SW 1271 (cell line): ENCODE measurements at places on chromosomes 2 and 18.

GRCh38 chr2:184562532-184562931, 35.8 kb upstream of the ZNF804A start:
- DNase-seq: no peak

DNA sequence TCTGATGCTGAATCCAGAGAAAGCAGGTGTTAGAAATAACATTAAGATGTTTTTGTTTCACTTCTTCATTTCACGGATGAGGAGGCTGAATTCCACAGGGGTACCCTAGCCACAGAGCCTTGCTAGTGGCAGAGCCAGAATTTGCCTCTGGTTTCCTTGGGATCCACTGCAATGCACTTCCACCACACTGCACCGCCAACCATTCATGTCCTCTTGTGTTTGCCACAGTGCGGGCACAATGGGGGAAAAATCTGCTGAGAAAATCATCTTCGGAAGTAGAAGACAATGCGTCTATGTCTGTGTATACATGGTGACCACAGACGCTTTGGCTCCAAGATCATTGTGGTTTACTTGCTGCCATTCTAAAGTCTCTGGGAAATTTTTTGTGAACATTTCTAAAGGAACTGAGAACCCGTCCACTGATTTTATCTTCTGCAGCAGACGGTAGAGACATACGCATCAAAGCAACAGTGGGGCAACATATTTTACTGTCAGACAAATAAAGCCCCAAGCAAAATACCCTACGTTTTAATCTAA, 14.9 kb downstream of the ICOS start:
- DNase-seq: no peak

DNA sequence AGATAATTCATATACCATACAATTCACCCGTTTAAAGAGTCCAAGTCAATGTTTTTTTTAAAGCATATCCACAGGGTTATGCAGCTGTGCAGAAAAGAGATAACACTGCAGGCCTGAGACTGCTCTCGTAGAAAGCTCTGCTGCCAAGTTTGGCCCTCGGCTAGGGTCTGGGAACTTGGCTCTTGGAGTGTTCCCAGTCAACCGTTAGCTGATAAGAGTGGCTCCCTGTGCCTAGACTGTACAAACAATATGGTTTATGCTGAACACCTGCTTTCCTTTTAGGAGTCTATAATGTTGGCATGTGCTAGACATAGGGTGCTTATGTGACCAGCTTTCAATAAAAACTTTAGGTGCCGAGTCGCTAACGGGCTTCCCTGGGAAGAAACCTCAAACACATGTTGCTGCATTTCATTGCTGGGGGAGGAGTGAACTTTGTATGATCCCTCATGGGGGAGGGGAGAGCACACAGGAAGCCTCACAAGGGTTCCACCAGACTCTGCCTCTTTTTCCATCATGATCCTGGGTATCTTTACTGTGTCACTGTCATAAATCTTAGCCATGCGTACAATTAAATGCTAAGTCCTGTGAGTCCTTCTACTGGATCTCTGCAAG, 34.7 kb downstream of the RFX8 start:
- no peak for DNase-seq

GRCh38 chr2:173218326-173219056, 136.2 kb upstream of the CDCA7 start:
- DNase-seq: no peak

GRCh38 chr2:196891136-196891535, 35.4 kb downstream of the PGAP1 start:
- DNase-seq: no peak

GRCh38 chr18:41756141-41756540, 198.9 kb upstream of the PIK3C3 start:
- no peak for DNase-seq

DNA sequence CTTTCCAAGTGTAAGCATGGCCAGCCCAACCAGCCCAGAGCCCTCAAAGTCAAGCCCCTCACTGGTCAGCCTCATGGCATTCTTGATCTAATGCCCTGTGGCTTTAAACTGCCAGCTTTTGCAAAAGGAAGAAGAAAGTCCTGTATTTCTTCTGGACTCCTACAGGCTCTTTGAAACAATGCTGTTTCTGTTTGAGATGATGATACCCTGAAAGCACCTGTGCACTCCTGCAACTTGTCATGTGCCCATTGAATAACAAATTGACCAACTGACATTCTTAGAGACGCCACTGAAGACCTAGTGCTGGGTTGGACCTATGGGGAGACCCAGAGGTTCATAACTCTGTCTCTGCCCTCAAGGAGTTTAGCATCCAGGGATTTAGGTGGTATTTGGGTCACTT, 82.0 kb upstream of the MSH2 start:
- DNase-seq: no peak
